ENCODE measurements at places on chromosomes 6 and 20. TPM values are rescaled to one million over a fixed set of nuclear protein-coding genes. Genes with fewer than 3 reads are reported as not detected.

PTK6 gene
- total RNA-seq, result 1.3 TPM

TAAR2 gene
- total RNA-seq, result not detected

FAM83B gene
- total RNA-seq, result 4.5 TPM

CAGE1 gene
- not detected for total RNA-seq

BMP7 gene
- total RNA-seq, result 29.6 TPM

All from camera-type eye (tissue), 1 donor.